ENCODE measurements at places on chromosomes 7 and 10.
A peak's percentile ranks its signal among the peaks of the same experiment; 100 is the strongest.

DNA sequence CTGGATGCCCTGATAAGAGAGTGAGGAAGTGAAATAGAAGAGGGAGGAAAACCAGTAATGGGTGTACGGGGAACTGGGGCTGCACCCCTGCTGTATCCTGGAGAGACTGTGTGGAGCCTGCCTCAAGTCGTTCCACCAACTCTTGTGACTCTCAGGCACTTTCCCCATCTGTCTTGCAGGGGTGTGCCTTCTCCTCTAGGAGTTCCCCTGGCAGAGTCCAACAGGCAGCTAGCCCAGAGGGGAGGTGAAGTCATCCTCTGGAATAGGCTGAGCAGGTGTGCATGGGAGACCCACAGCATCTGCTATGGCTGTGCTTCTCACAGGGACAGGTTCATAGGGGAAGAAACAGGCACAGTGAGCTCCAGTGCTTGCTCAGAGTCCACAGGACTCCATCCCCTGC, 46.8 kb downstream of the WIPF3 start:
- DNase-seq: no peak

DNA sequence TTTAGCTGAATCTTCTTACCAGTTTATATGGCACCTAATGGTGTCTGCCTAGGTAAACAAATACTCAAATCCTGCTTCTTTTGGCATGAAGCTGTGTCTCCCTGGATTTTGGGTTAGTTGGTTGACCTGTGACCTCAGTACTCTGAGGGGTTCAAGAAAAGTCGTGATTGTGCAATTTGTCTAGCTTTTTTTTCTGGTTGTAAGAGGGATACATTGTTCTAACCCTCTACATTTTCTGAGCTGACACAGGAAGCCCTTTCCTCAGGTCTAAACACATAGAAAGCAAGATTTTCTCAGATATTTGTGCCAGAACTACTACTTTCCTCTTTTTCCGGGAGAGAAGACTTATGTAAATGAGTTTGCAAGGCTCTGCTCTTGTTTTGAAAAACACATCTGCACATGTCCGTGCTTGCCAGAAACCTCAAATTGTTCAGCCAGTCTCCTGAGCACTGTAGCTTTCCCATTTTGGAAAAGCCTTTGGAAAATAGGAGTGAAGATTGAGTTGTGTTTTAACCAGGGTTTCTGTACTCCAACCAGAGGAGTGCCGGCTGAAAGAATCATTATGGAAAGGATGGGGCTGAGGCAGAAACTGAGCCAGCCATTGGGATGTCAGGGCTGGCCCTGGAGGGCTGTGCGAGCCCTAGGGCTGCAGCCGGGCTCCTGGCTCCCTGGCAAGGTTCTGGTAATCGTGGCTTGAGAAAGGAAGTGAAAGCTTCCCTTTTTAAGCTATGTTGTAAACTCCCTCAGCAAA, 31.3 kb upstream of the CXCL12 start:
- DNase-seq: no peak

- DNase-seq: peak; percentile 71
Observed at GRCh38 chr7:74371381-74372341, 82.0 kb upstream of the GTF2IRD1 start.

DNA sequence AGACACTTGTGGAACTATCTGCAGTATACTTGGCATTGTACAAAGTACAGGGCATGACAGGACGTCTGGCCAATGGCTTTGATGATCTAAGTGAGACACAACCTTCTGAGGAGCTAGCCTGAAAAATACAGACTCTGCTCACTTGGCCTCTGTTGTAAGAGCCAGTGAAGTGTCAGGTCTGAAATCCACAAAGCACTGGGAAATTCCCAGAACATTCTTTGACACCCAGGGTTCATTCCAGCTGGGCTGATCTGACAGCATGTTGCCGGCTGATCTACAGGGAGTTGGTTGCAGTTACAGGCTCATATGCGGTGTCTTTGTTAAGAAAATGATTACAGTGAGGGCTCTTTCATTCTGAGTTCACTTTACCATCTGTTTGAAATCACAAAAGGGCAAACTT, 354.6 kb downstream of the PHF14 start:
- DNase-seq: no peak

DNA sequence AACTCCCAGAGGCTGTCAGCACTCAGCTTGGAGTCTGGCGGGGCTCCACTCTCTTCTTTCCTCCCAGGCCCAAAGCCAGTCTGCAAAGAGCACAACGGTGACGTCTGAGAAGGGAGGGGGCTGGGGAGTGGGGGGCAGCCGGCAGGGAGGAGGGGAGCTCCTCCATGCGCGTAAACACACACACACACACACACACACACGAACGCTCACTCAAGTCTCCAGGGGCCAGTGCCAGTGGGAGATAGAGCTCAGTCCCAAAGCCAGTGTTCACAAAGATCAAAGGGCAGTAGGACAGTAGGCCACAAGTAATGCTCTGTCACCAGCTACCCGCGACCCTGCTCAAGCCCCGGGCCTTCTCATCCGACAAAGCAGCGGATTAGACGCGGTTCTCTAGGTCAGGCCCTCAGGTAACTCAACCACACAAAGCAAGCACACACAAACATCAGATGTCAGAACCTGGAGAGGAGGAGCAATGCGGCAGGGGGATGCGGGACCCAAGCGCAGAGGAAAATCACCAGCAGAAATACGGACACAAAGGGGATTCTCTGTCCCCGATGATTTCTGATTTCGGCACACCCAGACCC, 19.9 kb downstream of the TCAF1 start:
- peak; percentile 56 for DNase-seq

GRCh38 chr10:117569610-117570390, 27.3 kb downstream of the EMX2 start:
- no peak for DNase-seq

DNA sequence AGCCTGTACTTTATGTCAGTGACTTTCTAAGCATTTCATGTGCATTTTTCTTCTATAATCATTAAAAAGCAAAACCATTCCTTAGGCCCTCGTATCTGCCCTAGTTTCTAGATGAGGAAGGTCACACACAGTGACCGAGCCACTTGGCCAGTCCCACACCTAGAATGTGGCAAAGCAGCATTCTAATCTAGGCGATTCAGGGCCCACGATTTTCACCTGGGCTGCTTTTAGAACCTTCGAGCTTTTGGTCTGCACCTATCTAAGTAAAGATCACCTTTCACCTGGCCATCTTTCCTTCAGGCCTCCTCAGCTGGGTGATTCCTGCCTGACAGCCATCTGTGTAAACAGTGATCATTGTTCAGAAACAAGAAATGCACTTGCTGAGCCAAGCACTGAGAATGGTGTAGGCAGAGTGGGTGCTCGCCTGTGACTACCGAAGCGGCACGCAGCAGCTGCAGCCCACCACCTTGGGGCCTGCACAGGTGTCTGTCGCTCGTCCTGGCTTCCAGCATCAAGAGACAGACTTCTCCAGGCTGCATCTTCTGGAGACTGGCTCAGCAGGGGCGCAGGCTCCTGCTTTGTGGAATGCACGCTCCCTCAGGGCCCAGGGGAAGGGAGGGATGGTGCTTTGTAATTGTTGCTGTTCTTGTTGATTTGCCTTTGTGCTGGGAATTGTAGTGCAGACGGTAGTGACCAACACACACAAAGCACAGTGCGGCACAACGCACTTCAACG, 149.0 kb upstream of the INSYN2A start:
- DNase-seq: peak; percentile 23

- DNase-seq: no peak
Observed at GRCh38 chr7:8566016-8566415, 132.6 kb downstream of the NXPH1 start.

GRCh38 chr7:29485339-29486190, 78.1 kb upstream of the PRR15 start:
- DNase-seq: peak; percentile 41

- DNase-seq: no peak
Observed at GRCh38 chr10:124289851-124290795, 128.6 kb downstream of the OAT start.

GRCh38 chr7:64308016-64308270, 5.8 kb upstream of the ZNF736 start:
- DNase-seq: no peak

DNA sequence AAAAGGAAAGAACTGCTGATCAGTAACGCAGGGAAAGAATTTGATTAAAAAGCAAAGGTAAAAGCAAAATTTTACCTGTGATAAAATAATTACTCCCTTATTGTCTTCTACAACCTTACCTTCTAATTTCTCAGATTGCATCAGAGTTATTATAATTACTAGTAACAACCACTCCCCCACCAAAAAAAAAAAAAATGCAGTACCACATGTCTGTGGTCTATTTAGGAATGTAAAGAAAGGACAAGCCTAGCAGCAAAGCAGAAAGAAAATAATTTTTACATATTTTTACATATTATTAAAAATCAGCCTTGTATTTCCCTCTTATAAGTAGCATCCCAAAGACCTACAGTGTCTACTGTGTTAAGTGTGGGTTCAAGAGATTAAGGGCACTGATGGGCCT, 430.4 kb downstream of the TFEC start:
- no peak for DNase-seq

- DNase-seq: no peak
Observed at GRCh38 chr10:42111661-42112330, 526.6 kb downstream of the ZNF33B start.

- no peak for DNase-seq
Observed at GRCh38 chr10:23521735-23522134, 82.9 kb downstream of the OTUD1 start.

- no peak for DNase-seq
Observed at GRCh38 chr7:55548295-55548731, 24.0 kb downstream of the VOPP1 start.

DNA sequence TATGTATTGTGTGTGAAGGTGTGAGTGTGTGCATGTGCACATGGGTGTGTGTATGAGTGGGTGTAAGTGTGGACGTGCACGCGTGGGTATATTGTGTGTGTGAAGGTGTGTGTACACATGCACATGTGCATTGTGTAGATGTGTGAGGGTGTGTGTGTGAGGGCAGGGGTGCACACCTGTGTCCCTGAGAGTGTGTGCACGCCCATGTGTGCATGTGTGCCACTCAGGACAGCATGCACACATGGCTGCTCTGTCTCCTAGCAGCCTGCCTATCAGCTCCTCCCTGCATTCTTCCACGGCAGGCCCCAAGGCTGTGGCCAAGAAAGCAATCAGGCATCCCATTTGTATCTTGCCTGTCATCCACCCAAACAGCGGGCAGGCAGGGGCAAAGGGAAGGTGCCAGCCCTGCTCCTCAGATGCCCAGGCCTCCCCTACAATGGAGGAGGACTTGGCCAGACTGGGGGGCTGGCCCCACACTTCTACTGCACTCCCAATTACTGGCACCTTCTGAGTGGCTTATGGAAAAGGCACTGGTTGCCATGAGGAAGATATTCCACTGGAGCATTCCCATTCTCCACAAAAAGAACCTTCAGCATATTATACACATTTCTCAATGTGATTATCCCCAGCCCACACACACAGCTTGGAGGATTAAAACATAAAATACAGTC, 380.4 kb upstream of the ZMIZ1 start:
- DNase-seq: no peak

GRCh38 chr10:80461208-80462183, 7.4 kb downstream of the TSPAN14 start:
- no peak for DNase-seq

GRCh38 chr10:70441161-70441894, at the start of gene NODAL:
Gene NODAL (minus strand): TSS chr10:70441681. CDS start chr10:70441667, 14 bp downstream.
- DNase-seq: no peak

DNA sequence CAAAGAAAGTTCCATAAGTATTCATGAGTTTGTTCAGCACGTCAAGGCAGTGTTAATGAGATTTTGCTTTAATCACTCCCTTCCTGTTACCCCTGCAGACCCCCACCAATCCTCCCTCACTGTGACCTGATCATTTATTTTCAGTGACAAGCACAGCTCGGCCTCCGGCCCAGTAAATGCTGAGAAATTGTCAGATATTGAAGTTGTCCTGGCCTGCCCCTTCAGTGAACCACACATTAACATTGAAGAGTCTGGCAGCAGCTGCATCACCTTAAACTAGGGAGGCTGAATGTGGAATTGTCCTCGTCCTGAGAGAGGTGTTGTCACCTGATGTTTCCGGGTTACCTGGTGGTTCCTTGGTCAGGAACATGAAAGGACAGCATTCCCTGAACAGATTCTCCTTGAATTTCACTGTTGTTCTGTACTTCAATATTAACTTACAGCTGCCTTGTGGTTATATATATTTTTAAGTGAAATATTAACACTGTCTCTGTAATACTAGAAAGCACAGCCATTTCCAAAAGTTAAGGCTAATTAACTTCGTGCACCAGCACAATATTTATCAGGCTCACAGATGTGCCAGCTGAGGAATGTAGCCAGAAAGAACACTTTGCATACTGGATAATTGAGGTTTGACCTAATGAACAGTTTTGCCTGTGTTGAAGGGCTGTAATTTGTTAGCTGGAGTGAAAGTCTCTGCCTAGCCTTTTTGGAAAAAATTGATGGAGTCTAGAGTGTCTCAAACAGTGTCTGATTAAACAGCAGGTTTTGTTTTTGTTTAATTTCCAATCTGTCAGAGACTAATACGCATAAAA, 265.3 kb downstream of the HDAC9 start:
- no peak for DNase-seq

DNA sequence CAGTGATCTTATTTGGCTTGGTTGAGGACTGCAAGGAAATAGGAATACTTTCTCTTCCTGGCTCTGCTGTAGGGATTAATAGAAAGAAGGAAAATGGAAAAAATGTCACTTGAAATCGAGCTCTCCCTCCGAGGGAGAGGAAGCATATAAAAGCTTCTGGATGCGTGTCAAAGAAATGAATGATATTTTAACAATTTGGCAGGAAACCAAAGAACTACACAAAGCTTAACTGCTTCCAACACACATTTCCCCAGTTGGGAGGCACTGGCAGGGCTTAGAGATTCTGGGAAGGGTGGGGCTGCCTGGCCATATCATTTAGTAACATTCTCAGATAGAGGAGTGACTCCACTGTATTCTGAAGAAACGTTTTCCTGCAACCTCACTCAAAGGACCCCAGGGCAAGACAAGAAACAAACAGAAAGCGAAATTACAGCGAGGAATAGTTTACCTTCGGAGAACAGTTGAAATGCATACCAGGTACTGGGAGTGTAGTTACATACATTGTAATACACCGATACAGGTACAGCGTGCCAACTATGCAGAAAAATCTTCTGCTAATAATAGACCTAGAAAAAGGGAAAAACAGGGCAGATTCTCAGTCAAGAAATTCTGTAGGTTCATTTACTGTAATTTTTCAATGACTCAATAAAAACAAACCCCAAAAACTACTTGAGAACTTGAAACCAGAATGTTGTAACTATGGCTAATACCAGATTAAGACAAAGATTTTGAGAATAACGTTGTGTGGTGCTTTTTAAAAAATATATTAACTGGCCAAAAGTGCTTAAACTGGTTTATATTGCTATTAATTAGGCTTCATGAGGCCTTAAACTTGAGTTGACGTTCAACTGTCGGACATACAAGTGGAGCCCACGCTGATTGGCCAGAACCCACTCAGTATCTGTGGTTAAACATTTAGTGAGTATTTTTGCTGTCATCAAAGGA, 75.7 kb upstream of the ASAH2 start:
- peak; percentile 3 for DNase-seq

Measured in NCI-H2081 (cell line).